ENCODE measurements at places on chromosomes 11 and 22.

DNA sequence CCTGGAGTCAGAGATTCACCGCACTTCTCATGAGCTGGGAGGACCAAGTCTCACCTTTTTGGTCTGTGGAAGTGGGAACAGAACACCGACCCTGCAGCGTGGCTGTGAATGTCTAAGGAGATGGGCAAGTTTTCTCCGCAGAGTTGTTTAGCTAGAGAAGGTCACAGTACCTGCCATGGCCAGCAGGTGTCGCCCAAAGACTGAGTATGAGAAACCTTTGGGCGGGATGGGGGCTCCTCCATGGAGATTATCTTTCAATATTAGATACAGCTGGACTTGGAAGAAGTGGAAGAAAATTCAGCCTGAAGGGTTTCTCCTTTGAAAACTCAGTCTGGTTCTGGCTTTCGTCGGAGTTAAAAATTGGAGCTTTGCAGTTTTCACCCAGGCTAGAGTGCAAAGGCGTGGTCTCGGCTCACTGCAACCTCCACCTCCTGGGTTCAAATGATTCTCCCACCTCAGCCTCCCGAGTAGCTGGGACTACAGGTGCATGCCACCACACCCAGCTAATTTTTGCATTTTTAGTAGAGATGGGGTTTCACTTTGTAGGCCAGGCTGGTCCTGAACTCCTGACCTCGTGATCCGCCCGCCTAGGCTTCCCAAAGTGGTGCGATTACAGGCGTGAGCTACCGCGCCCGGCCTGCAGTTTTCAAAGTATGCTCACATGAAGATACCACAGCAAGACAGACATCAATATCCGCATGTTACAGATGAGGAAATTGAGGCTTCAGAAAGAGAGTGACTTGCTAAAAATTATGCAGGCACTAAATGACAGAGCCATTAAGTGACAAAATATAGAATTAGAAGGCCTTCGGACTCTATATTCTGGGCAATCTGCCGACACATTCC is 10.7 kb upstream of the DSCAML1 start:
- DNase-seq, result peak; percentile 66

DNA sequence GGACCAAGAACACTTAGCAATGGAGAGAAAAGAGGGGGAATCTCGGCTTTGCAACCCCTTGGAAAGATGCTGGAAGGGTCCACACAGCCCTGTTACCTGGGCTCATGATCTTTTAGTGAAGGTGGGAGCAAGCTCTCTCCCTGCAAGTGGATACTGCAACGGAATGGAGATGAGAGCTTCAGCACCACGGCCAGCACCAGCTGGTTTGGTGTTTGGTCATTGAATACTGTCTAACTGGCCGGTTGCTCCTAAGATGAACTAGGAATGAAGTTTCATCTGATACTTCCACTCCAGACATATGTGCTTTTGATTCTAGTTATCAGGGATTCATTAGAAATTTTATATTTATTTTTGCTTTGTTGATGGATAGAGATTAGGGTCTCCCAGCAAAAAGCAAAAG is 16.3 kb downstream of the HTR3A start:
- no peak for DNase-seq

- DNase-seq, result no peak
Measured at GRCh38 chr11:122183933-122184332, 67.9 kb upstream of the BLID start.

DNA sequence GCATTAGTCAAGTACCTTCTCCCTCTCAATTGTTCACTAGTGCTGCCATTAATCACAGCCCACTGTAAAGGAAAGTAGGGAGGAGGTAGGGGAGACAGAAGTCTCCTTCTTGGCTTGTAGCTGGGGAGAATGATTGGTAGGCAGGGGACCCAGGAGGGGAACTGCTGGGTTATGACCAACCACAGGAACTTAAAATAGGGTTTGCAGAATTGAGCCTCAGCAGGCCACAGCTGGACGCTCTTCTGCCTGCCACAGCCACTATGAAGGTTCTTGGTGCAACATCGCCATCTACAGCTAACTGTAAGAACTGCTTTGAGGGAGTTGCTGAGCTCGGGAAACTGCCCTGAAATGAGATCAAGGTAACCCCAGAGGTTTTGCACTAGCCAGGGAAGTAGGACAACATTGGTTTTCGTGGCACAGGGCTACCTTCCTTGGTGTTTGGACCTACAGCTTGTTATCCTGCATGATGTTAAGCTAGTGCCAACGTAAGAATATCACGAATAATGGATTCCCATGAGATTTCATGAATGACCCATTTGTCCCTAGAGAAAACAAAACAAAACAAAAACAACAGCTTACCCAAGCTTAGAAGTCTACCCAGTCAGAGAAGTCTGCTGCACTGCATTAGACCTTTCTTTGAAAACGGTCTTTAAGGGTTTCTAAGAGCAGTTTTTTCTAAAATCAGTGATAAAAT is 787.1 kb upstream of the API5 start:
- DNase-seq, result no peak

DNA sequence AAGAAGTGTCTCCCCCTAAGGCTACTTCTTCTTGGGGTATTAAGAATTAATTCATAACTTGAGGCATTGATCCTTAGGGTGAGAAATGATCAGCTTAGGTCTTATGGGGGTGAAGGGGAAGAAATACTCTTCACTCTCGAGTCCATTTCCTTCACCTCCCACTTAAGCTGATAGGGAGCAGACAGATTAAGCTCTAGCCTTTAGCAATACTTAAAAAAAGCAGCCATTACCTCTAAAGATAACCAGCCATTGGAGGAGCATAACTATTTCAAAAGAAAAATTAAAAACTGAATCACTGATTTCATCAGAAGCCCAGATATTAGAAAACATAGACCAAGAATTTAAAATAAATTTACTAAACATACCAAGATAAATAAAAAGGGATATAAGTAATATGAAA is 60.5 kb downstream of the ENTHD1 start:
- DNase-seq, result no peak

DNA sequence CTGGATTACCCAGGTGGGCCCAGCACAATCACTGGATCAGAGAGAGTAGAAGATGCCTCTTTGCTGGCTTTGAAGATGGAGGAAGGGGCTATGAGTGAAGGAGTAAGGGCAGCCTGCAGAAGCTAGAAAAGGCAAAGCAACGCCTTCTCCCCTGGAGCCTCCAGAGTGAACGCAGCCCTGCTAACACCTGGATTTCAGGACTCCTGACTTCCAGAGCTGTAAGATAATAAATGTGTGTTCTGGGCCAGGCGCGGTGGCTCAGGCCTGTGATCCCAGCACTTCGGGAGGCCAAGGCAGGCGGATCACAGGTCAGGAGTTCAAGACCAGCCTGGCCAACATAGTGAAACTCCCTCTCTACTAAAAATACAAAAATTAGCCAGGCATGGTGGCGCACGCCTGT is 102.4 kb downstream of the MORC2 start:
- no peak for DNase-seq

- DNase-seq, result no peak
Measured at GRCh38 chr11:117489999-117490679, 162.5 kb downstream of the CEP164 start.

DNA sequence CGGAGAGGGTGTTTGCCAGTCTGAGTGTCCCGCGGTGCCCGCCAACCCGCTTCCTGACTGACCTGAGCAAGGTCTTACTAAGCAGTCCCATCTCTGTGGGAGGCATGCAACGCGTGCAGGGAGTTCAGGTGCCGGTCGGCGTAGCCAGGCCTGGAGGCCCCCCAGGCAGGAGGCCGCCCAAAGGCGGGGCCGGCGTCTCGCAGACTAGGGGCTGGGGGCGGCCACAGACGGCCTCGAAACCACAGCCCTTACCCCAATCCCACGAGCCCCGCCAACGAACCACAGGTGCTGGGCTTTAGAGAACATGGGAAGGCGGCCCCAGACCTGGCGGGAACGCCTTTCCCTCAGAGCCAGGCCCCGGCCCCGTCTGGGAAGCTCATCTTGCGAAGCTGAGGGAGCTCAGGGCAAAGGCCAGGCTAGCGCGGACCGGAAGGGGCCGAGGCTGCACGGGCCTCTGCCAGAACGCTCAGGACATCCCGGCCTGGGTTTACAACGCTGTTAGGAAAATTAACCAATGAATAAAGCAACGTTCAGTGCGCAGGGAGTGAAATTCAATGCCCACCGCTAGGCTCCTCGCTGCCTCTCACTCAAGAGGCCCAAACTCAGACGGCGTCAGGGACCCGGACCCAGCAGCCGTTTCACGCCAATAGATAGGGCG is 2.1 kb upstream of the MTFP1 start:
- DNase-seq, result no peak

DNA sequence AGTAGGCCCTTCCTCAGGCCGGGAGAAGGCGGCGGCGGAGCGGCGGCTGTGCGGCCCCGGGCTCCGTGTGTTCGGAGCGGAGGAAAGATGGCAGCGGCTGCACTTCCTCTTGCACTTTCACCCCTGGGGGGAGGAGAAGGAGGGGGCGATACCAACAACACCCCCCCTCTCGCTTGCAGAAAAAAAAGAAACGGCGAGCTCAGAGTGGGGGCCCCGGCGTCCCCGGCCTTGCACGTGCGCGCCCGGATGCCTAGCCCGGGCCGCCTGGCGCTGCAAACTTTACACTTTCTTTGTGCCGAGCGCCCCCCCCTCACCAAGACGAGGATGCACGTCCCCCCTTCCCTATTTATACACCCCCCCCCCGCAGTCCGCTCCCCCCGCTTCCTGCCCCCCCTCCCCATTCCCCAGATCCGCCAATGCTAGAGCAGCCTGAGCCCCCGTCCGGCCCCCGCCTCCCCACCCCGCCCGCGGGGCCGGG is at the start of gene PATZ1:
Gene PATZ1 (minus strand): TSS at position 92 of the 478 bp plus-strand sequence. CDS start 744 bp downstream, outside the sequence.
- DNase-seq, result peak; percentile 78

GRCh38 chr22:36760786-36761185 is 15.1 kb downstream of the IFT27 start:
- DNase-seq, result no peak
